HCT116 (cell line): ENCODE measurements at places on chromosomes 7 and 10. TPM values are rescaled to one million over a fixed set of nuclear protein-coding genes. Genes with fewer than 3 reads are reported as not detected.

Gene RAPGEF5
- 15.6 TPM for total RNA-seq

Gene CALHM2
- total RNA-seq, result 46.1 TPM

Gene OR9A2
- not detected for total RNA-seq

- DNase-seq, result no peak
Measured at GRCh38 chr7:114941692-114942091, 19.8 kb downstream of the MDFIC start.

DNA sequence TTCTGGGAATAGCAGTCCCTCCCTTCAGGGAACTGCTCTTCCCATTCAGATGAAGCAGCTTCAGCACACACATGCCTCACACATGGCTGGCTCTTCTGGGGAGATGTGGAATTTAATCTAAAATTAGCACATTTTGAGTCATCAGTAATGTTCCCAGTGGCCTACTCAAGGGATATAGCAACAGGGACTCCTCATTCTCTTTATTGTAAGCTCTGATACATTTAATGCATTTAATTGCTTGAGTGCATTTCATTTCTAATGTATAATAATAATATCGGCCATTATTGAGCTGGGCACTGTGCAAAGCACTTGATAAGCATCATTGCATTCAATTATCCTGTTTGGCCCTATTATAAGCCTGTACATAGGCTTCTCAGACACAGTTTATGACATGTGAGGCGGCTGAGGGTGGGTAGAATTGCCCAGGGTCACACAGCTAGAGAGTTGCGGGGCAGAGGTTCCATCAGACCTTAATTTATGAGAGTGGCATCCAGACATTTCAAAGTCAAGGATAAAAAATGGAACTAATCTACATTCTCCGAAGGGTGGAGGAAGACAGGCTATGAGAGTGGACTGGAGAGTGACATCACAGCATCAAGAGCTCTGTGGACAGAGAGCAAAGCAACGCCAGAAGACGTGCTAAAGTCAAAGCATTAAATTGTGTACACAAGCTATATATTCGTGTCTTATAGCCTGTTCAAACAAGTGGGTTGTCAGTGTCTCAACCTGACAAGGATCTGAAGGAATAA is 76.8 kb downstream of the LANCL2 start:
- no peak for DNase-seq

GRCh38 chr7:128362670-128363069 is 1.2 kb upstream of the PRRT4 start:
- no peak for DNase-seq

GRCh38 chr10:61786728-61787127 is 114.8 kb upstream of the ARID5B start:
- DNase-seq, result peak; percentile 12

GRCh38 chr7:159031750-159032149 is 112.9 kb downstream of the VIPR2 start:
- no peak for DNase-seq

- no peak for DNase-seq
Measured at GRCh38 chr10:47030191-47030703, 119.0 kb downstream of the PTPN20 start.

DNA sequence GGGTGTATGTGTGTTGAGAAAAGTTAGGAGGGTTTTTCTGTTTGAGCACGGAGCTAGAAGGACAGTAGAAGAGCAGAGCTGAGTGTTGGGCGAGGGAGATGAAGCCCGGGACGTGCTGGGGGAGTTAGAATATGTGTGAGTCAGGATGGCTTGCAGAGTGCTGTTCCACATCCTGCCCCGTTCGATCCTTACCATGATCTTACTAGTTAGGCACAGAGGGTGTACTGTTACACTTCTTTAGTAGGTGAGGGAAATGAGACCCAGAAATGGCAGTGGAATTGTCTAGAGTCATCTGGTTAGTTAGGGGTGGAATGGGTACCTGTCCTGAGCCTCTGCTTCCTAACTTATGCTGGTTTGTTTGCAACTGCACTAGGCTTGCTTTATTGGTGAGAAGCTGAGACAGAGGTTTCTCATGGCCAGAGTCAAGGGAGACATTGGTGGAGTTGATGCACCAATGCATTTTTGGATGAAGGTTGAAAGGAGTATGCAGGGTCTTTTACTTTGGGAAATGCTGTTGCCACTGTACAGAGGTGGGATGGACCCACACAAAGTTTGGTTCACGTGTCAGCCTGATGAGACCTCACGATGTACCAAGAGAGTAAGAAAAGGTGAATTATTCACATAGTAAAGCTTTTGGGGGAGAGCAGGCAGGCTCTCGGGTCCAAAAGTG is 42.4 kb downstream of the CCNY start:
- DNase-seq, result no peak

DNA sequence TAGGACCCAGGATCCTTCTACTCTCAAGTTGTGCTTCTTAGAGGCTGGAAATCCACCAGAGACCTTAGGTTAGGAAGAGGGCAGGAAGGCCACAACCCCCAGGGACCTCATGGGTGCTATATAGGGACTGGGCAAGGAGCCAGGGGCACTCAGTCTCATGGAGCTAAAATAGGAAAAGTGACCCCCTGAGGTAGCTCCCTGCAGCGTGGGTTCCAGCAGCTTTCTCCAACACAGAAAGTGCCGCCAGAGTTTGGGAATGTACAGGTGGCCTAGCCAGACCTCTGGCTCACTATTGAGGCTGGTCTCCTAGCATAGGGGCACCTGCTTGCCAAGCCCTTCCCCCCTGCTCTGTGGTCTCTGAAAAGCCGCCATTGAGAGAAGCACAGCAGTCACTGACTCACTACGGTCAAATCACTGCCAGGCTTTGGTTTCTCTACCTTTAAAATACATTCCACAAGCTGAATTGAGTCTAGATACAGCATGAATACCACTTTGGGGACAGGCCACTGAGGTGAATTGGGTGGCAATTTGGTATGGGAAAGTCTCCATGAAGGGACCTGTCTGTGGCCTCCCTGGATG is 333.2 kb upstream of the PODXL start:
- no peak for DNase-seq

- no peak for DNase-seq
Measured at GRCh38 chr10:131311661-131312477, at the start of gene TCERG1L. TCERG1L (minus strand) TSS chr10:131311721; CDS start chr10:131311635, 86 bp downstream.
